ENCODE measurements at places on chromosomes 3 and 15.

DNA sequence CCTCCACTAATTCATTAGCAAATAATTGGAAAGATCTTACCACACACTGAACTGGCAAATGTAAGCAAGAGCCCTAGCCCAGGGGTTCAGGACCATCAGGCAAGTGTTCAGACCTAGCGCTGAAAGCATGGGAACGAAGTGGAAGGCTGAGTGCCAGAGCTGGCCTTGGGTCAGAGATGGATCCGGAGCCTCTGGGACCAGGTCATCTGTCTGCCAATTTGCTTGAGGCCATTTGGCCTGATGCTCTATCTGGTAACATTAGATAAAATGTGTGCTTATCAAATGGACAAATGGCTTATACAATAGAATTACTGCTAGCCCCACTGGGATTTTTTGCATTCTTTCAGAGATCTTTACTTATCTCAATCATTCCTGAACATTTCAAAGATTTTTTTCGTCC, 1.4 kb upstream of the TMC3 start:
- no peak for DNase-seq

- DNase-seq, result no peak
Measured at GRCh38 chr3:11653298-11654055, 9.8 kb upstream of the VGLL4 start.

DNA sequence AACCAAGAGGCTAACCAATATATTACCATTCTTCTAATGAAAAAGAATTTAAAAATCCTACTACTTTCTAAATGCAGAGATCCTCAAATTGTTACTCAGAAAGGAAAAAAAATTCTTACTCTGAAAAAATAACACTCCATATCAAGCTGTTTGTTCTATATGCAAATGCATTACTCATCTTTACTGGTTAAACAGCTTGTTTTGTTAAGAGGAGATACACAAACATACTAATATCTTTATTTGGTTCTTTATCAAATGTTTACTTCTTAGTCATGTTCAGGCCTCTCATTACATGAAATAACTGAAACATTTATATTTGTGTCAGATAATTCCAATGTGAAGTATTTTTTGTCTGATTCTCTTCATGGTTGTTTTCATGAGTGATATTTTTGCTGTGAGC, 146.8 kb downstream of the PCCB start:
- no peak for DNase-seq

DNA sequence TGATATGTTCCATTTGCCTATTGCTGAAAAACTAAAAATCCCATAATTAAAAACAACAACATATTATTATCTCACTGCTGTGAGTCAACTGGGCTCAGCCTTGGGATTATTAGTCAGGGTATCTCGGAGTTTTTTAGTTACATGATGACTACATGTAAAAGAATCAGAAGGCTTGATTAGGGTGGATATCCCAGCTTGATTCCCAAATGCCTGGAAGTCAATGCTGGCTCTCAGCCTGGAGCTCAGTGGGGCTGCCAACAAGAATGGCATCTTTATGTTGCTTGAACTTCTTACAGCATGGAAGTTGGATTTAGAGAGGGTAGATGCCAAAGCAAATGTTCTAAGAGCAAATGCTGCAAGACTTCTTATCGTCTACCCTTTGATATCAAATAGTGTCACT, 278.5 kb downstream of the PLOD2 start:
- DNase-seq, result no peak

DNA sequence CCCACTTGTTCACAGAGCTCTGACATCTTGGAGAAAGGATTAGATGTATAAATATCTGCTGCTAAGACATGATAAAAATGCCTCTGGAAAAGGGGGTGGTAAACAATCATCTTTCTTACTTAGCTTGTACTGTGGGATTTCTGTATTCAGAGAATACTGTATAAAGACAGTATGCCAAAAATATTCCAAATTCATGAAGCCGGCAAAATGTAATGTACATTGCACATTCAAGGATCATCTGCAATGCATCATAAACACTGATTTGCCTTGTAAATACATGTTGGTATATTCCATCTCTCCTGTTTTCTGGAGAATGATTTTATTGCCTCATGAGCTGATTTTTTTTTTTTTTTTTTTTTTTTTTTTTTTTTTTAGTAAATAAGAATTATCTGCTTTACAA, 355.3 kb downstream of the ROBO1 start:
- DNase-seq, result no peak

Measured in activated T-helper 1 cell treated with anti-CD3 and anti-CD28 coated beads, Interleukin-2, amount 50 U/mL, for 16 hours (primary cell).